ENCODE measurements at places on chromosomes 2 and 18.
A peak's percentile ranks its signal among the peaks of the same experiment; 100 is the strongest.

DNA sequence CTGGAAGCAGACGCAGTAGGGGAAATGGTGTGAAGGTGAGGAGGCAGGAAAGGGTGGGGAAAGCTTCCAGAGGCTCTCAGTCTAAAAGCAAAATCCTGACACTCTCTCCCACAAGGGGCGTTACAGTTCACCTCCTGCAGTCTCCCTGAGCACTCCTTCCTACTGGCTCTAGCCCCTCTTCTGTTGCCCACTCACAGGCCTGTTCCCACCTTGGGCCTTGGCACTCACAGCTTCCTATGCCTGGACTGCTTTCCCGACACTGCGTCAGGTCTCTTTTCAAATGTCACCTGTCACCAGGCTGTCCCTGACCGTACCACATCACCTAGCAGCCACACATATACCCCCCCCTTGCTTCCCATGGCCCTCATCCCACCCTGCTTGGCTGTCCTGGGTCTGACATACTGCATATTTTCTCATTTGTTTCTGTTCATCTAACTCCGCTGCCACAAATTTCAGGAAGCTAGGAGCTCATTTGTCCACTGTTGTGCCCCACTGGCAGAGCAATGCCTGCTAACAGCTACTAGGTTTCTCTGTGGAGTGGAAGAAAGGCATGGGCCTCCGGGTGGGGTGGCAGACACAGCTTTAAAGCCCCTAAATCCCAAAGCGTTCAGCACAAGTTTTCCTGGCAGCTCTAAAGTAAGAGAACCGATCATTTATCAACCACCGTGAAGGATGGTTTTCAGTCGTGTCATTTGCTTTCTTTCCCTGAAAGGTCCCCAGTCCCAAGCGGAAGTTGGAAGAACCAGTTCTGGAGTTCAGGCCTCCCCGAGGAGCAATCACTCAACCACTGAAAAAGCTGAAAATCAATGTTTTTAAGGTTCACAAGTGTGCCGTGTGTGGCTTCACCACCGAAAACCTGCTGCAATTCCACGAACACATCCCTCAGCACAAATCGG lies 118.8 kb downstream of the ZNF532 start:
- DNase-seq, result no peak

- DNase-seq, result no peak
Measured at GRCh38 chr2:130390460-130391057, 34.7 kb downstream of the PTPN18 start.

DNA sequence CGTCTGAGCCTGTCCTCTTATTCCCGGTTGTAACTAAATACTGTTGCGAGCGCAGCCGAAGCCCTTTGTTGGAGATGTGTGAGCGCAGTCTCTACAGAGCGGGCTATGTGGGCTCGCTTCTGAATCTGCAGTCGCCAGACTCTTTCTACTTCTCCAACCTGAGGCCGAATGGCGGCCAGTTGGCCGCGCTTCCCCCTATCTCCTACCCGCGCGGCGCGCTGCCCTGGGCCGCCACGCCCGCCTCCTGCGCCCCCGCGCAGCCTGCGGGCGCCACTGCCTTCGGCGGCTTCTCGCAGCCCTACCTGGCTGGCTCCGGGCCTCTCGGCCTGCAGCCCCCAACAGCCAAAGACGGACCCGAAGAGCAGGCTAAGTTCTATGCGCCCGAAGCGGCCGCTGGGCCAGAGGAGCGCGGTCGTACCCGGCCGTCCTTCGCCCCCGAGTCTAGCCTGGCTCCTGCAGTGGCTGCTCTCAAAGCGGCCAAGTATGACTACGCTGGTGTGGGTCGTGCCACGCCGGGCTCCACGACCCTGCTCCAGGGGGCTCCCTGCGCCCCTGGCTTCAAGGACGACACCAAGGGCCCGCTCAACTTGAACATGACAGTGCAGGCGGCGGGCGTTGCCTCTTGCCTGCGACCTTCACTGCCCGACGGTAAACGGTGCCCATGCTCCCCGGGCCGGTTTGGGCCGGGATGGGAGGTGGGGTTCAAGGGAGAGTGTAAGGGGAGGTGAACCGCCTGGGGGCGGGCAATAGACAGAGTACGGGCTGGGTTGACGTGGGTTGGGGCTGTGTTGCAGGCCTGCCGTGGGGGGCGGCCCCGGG lies at the start of gene HOXD12:
Gene HOXD12, plus strand, starts transcription at position 68 of the 819 bp plus-strand sequence. Its CDS starts 7 bp downstream, at position 75.
- no peak for DNase-seq

- DNase-seq, result no peak
Measured at GRCh38 chr2:97662386-97662894, 1.4 kb downstream of the ACTR1B start.

- DNase-seq, result no peak
Measured at GRCh38 chr2:189583227-189584198, 2.9 kb upstream of the SLC40A1 start.

- no peak for DNase-seq
Measured at GRCh38 chr2:88172882-88173281, 2.7 kb downstream of the THNSL2 start.

DNA sequence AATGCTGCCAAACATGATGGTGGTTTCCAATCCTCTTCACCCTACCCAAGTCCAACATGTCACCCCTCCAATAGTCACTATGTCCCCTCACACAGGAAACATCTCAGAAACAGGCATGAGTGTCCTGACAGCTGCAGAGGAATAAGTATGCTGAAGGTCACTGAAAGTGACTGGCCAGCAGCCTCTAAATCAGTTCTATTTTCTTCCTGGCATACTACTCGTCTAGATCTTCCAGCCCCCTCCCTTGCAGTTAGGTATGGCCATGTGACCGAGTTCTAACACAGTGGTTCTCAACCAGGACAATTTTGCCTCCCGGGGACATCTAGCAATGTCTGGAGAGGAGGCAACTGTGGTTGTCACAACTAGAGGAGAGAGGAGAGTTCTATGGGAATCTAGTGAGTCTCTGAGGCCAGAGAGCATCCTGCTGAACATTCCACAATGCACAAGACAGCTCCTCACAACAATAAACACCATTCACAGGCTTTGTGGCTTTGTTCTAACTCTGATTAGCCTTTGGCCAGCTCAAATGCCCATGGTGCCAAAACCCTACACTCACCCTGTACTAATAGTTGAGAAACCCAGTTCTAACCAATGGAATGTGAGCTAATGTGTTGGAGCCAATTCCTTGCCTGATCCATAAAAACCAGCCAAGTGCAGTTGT lies 12.6 kb upstream of the ID2 start:
- DNase-seq, result no peak

- no peak for DNase-seq
Measured at GRCh38 chr18:20971886-20972267, 139.7 kb downstream of the ROCK1 start.

GRCh38 chr2:236959876-236960275 lies 125.8 kb upstream of the COPS8 start:
- no peak for DNase-seq

DNA sequence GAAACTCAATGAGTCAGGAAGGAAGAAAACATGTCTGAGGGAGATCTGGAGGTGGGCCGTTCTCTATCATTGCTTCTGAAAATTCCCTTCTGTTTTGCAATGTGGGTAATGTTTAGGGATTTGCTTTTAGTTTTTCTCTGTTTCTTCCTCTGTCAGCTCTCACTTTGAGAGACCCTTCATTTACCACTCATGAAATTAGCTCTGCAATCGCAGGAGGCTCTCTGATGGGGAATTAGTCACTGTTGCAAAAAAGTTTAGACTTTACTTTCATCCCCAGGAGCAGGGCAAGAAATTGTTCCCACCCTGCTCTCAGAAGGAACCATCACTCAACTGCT lies 80.0 kb upstream of the MAP4K3 start:
- DNase-seq, result no peak

DNA sequence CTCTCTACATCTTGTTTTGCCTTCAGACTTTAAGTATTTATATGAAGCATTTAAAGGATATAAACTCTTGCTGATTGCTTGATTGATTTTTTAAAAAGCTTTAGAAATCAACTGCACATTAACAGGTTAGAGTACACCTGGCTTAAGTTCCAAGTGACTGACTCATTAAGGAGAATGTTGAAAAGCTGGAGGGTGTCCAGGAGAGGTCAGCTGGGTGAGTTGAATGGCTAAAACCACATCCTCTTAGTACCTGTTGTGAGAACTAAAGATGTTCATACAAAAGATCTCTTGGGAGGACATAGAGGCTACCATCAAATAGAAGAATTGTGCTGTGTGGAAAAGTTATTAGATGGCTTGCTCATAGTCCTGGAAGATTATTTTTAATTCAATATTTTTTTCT lies 206.8 kb downstream of the TXNL1 start:
- DNase-seq, result no peak

DNA sequence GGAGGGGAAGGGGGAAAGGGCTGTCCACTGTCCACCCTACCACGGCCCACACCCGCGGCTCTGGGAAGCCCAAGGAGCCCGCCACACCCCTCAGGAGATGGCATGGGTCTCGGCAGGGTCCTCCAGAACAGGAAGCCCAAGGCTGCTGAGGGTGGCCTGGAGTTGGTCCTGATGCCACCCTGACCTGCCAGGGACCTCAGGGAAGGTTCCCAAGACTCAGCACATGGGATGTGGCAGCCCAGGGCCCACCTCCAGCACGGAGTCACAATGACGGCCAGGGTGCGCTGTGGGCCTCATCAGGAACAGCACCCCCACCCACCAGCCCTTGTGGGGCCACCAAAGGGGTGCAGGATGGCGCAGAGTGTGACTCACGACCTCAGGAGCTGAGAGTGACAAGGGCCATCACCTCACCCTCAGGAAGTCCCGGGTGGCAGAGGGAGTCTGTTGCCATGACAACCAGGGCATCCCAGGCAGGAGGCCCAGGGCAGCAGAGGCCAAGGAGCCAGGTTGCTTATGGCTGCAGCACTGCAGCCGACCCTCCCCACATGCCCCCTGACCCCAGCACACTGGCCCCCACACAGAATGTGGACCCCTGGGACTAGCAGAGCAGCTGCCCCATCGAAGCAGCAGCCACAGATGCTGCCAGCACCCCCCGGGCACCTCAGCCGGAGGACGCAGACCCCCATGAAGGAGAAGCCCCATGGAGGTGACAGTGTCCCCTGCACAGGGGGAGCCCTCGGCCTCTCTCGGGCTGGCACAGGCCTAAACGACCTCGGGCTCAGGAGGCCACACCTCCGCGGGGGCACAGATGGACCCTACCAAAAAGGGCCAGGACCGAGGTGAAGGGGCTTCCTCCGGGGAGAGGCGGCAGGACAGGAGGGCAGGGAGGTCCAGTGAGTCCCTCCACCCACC lies 34.3 kb downstream of the KIF1A start:
- DNase-seq, result no peak

DNA sequence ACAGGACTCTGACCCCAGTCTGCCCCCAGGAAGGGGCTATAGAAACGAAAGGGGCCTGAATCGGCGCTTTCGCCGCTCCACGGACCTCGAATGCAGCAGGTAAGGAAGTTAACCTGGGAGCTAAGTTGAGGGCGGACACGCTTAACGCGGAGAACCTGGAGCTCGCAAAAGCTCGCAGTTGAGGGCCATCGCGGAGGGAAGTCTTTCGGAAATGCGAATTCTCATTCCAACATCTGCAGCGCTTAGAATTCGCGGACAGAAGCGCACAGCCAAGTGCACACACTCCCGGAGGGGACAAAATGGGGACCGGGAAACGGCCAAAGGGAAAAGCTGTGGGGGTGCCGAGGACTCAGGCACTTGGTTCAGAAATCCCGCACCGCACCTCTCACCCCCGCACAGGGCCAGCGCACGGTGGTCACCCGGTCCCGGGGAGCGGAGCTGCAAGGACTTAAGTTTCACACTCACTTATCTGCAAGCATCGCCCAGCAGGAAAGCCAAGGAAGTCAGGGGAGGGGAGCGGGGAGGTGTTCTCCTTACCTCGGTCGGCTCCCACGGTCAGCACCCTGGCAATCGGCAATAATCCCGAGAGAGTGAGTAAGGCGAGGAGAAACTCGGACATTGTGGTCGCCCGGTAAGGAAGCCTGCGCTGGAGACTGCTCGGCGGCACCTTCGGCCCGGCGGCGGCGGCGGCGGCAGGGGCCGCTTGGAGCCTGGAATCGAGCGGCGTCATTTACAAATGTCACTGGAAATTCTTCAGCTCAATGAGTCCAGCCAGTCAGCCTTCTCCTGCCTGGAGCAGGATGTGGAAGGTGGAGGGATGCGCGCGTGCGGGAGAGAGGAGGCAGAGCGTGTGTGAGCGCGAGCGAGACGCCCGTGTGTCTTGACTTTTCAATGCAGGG lies 456 bp downstream of the LRP1B start:
- DNase-seq, result peak; percentile 68

DNA sequence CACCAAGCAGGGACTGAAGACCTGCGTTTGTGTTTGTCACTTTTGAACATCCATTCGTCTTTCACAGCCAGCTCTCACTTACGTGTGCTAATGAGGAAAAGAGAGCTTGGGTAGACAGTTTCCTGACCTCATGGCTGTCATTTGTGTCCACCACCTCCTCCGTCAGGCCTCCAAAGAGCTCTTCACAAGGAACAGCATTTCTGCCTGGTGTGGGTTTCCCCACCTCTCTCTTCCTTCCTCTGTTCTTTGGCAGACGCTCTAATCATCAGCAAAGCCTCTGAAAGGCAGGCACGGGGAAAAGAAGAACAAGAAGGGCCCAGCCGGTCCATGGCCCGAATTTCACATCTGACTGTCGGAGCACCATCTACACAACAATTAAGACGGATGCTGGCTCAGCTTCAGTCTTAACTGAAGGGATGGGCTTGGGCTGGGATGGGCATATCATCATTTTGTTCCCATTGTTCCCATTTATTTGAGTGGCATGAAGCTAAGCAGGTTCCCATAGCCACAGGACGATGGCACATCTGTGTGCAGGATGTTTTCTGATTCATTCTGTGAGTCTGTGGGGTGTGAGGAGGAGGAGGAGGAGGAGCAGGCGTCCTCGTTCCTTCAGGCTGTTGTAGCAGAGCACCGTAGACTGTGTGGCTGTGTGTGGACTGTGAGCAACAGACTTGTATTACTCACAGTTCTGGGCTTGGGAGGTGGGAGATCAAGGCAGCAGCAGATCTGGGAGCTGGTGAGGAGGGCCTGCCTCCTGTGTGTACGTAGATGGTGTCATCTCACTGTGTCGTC lies 66.4 kb downstream of the TSHZ1 start:
- DNase-seq, result no peak

- no peak for DNase-seq
Measured at GRCh38 chr18:54918060-54918459, 41.2 kb downstream of the CCDC68 start.

DNA sequence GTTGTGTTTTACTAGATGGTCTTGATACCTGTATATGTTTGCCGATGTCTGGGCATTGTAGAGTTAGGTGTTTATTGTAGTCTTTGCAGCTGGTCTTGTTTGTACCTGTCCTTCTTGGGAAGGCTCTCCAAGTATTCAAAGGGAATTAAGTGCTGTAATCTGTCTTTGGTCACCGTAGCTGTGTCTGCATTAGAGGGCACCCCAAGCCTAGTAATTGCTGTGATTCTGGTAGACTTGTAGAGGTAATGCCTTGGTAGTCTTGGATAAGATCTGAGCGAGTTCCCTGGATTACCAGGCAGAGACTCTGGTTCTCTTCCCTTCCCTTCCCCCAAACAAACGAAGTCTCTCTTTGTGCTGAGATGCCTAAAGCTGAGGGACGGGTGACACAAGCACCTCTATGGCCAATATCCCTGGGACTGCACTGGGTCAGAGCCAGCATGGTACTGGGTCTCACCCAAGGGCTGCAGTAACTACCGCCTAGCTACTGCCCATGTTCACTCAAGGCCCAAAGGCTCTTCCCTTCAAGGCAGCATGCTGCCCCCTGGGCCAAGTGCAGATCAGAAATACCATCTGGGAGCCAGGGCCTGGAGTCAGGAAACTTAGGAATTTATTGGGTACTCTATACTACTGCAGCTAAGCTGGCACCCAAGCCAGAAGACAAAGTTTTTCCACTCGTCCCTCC lies 27.1 kb downstream of the STPG4 start:
- no peak for DNase-seq

GRCh38 chr2:95353055-95353575 lies 49.4 kb upstream of the FAHD2A start:
- no peak for DNase-seq

GRCh38 chr2:182228073-182228473 lies 198.8 kb downstream of the PDE1A start:
- DNase-seq, result peak; percentile 11

GRCh38 chr2:160227293-160227915 lies 27.3 kb upstream of the ITGB6 start:
- no peak for DNase-seq

Measured in NCI-H1105 (cell line).